ENCODE measurements at places on chromosomes 3 and 15.

DNA sequence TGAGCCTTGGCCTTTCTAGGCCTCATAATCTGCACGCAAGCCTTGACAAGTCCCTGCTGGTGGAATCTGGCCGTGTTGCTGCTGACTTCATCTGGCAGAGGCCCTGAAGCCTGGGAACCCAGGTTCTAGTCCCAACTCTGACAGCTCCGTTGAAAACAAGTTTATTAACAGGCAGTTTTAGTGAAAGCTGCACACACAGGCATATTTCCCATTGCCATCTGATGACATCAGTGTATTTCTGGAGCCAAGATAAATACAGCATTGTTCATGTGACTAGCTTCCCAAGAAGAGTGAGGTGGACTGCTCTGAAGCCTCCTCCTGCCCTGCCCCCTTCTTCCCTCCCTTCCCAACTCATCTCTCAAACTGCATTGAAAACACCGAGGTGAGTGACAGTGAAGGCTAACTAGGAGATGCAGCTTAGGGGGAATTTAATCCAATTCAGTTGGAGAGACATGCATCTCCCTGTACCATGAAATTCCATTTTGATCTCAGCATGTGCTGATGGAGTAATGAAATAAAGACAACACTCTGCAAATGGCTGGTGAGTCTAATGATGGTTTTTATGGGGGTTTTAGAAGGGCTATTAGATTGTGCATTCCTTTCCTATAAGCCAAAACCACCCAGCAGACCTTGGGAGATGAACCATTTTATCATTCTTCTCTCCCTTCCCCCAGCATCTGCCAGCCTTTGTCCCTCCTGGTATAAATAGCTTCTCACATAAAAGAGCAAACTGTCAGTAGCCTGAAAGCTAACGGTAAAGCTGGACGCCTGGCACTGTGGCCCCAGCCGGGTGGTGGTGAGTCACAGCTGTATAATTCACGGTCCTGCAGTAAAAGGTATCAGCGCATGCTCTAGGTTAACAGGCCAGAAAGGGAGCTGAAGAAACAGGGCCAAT is 38.0 kb downstream of the PRICKLE2 start:
- no peak for DNase-seq

- DNase-seq, result no peak
These were observed 16.4 kb upstream of the KLHL24 start for GRCh38 chr3:183619010-183619409.

DNA sequence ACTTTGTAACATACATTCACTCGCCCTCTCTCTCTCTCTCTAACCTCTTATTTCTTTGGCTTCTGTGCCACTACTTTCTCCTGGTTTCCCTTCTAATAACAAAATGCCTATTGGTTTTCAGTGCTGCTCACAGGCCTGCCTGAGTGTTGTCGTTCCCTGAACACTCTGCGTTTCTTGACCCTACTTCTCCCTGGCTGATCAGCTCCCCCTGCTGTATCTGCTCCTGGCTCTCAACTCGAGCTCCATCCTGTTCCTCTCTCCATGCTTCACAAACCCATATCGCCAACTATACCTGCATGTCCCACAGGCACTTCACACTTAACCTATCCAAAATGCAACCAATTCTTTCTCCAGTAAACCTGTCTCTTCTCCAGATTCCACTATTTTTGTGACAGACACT is 111.4 kb downstream of the OPA1 start:
- no peak for DNase-seq

- DNase-seq, result no peak
These were observed at the start of gene FAM174B for GRCh38 chr15:92655178-92655995. TSS of gene FAM174B (minus strand) at chr15:92655775.

GRCh38 chr15:65824941-65825544 is 33.0 kb upstream of the DENND4A start:
- no peak for DNase-seq
